ENCODE measurements at places on chromosomes 3 and 15.

- no peak for DNase-seq
Measured at GRCh38 chr3:30775040-30775439, 119.4 kb downstream of the GADL1 start.

DNA sequence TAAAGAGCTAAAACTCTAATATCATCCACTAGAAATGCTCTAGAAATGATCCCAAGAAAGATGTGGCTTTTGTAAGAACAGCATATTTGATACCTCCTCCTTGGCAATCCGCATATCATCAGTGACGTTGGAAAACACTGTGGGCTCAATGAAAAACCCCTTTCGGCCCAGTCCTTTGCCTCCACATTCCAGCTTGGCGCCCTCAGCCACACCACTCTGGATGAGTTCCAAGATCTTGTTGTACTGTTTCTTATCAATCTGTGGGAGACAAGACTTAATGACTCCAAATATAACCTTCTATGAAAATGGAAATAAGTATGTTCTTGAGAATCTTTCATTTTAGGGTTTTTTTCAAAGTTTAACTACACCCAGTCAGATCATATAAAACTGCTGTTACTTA, 103.6 kb downstream of the ALDH1A2 start:
- no peak for DNase-seq

GRCh38 chr3:141699324-141699723, 38.8 kb upstream of the RNF7 start:
- no peak for DNase-seq

DNA sequence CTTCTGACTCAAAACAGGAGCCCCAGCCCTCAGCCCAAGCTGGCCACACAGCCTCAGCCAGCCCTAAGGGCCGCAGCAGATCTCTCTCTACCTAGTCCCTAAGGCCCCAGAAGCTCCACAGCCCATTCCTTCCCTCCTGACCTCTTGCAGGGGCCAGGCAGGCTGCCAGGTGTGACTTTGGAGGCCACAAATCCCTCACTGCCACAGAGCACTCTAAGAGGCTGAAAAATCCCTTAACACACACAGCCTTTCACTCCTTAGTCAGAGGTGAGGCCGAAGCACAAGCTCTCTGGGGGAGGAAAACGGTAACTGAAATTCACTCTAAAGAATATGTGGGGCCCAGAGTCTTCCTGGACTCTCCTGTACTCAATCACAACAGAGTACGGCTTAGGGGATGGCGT, 23.3 kb downstream of the LRRC2 start:
- no peak for DNase-seq

DNA sequence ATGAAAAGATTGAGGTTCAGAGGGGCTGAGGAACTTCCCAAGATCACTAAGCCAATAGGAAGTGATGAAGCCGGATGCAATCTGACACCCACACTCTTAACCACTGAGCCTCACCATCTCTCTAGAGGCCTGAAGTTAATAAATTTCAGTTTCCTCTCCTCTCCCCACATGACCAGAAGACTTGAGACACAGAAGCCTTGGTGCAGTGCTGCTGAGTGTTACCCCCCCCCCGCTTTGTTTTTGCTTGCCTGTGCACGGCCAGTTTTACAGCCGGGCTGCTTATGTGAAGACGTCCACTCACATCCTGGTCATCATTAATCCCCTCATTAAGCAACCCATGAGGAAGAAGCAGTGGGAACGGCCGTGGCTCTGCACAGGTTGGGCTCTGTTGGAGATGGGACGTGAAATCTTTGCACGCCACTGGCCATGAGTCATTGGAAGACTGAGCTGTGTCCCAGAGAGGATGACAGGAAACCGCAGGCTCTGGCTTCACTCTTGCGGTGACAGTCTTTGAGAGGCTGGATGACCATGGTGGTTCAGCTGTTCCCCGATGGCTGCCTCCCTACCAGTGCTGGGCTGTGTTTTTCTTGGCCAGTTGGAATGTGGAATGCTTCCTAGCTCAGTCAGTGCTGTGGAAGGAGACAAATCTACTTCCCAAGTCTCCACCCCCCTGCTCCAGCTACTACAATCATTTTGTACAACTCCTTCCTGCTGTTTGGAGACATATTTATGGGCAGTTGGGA, 232.6 kb upstream of the LRTM1 start:
- DNase-seq, result no peak

GRCh38 chr3:67819447-67819846, 165.0 kb upstream of the SUCLG2 start:
- no peak for DNase-seq

DNA sequence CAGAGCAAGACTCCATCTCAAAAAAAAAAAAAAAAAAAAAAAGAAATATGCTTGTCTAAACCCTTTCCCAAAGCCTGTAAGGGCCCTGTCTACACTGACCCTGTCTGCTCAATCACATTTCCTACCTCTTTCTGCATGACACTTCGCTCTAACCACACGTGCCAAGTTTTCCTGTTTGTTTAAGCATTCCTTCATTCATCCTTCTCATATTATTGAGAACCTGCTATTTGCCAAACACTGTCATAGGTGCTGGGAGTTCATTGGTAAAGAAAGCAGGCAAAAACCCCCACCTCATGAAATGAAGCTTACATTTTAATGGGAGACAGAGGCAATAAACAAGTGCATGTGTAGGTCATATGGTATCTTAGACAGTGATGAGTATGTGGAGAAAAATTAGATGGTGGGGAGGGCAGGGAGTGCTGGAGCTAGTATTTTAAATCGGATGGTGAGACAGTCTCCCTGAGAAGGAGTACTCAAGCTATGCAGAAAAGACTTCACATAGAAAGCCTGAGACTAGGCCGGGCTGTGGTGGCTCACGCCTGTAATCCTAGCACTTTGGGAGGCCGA, 48.0 kb downstream of the B3GNT5 start:
- no peak for DNase-seq

DNA sequence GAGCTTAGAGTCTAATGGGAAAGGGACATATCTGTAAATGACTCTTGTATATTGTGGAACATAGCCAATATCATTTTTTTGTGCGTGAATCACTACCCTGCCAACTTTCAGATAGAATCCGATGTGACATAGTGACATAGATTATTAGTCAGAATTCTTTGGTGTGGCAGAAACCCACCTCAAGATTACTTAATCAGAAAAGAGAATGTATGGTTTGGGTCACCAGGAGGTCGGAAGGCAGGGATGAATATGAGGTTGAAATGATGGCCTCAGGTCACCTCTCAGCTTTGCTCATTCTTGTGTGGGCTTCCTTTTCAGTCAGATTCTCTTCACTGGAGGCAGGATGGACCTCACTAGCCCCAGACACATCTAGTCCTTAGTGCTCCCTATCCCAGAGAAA, 41.4 kb downstream of the SNAPC5 start:
- DNase-seq, result no peak

DNA sequence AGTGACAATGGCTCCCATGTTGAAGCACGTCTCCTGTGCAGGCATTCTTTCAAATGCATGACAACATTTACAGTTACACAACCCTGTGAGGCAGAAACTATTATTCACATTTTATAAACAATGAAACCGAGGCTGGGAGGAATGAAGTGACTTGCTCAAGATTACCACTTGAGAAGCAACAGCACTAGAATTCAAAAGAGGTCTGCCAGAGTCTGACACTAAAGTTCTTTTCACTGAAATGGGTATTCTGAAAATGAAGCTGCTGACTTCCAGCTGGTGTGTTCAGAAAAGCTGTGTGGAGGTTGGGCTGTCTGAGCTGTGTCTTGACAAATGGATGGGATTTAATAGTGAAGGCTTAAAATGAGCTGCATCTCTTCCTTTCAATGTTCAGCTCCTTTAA, 104.4 kb downstream of the THSD4 start:
- no peak for DNase-seq

DNA sequence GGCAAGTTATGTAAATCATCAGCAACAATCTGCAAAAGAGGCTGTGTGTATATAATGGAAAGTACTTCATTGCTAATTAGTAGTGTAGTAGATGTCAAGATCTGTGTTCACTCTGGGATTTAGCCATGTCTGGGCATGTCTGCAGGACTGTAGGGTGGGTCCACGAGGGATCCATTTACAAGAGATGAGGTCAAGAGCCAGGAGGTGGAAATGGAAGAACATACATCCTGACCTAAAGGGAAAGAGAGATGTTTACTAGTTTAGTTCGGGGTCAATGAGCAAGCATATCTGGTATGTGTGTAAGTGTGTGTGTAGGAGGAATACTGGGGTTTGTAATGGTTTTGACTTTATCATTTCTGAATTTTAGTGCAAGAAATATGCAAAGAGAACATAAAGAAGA, 171.5 kb upstream of the NANOGP8 start:
- no peak for DNase-seq

DNA sequence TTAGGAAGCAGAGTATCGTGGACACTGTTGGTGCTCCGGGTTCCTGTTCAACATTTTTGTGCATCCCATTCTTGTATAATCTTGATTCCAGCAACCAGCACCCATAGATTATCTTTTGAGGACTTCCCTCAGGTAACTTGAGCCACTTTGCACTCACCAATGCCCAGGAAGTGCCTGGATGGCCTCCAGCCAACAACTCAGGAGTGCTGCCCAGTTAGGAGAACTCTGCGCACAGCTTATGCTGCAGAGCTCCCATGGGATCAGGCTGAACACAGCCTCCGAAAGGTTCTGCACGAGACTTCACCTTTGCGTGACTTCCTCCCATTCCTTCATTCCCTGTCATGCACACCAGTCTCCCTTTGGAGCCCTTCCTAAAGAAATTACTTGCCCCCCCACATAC, 64.3 kb upstream of the LRRN1 start:
- no peak for DNase-seq

- no peak for DNase-seq
Measured at GRCh38 chr3:73530022-73530396, 94.7 kb downstream of the PDZRN3 start.

DNA sequence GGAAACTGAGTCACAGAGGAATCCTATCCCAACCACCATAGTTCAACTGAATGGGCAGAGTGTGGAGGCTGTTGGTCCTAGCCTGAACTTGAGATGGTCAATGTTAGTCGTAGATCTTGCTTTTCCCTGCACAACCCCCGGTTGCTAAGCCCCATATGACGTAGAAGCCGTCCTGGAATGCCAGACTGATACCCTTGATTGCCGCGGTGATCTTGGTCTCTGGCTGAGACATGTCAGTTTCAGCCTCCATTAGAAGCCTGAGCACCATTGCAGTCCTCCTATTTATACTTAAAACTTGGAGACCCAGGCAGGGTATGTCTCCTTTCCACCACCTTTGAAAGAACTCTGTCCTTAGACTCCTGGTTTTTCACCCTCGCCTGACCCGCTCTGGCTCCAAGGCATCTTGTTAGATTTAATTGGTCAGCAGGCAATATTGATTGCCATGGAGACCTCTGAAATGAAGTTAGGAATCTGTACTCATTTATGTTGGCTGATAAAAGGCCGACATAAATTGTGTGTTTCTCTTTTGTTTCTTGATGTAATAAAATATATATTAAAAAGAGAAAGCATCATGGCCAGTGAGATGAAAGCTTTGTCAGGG, 53.4 kb downstream of the RPLP1 start:
- no peak for DNase-seq

DNA sequence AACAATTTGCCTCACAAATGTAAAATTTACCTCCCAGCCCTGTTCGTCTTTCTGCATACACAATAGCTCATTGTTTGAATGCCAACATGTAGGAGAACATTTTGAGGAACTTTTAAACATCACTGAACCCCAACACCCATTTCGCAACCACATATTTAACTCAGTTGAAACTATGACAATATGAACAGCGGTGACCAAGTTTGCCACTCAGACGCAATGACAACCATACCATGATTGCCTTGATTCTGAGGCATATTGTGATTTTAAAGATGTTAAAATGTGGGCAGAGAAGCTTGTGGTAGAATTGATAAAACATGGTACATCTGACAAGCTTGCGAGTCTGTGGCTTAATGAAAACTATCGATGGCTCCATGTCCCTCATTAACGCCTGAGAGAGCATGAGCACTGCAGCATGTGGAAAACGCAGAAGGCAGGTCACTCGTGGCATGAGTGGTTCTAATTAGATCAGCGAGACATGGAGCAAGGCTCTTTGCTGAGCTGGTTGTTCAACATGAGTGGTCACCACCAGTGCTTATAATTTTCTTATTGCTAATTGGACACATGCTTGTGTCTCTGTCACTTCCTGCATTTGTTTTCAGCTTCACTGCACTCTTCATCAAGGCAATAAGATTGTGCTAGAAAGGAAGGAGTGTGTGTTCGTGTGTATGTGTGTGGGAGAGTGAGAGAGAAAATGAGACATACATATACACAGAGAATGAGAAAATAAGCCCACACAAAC, 116.8 kb downstream of the CHST2 start:
- no peak for DNase-seq

DNA sequence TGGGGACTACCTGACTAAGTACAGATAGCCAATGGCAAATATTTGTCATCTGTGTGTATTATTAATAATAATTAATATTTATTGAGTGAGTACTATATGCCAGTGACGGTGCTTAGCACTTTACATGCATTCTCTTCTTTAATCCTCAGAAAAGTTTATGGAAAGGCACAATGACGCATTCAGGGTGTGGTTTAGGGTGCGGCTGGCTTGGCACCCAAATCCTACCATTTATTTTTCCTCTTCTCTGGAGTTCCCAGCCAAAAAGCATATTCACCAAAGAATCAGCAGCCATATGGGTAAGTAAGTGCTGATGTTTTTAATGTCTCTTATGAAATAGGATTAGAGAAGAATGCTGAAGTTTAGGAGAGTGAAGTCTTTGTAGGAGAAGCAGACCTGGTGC, 140.4 kb upstream of the TP63 start:
- DNase-seq, result no peak

DNA sequence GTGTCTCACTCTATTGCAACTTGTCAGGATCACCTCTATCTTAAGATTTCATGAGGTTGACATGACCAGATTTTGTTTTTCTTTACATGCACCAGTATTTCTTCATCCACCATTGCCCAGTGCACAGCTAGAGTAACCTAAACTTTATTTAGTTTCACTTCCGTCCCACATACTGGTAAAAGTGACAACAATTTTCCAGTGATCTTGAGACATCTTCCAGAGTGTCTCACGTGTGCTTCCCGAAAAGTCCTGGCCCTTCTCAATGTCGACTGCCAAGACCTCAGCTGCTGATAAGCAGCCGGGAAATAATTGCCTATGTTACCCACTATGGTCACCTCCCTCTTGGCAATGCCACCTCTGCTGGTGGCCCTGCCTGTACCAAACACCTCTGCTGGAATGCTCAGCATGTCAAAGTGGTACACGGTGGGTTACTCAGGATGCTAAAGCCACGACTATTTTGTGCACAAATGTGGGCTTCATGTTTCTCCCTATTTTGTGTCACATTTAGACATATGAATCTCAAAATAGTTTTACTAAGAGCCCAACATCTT, 379.7 kb upstream of the TGFBR2 start:
- no peak for DNase-seq

All from CD4-positive, alpha-beta T cell treated with Interleukin-4 for 1 hour (primary cell).